ENCODE measurements at places on chromosomes 3 and 15.

- DNase-seq, result no peak
Observed at GRCh38 chr3:178318340-178318739, 217.9 kb upstream of the KCNMB2 start.

DNA sequence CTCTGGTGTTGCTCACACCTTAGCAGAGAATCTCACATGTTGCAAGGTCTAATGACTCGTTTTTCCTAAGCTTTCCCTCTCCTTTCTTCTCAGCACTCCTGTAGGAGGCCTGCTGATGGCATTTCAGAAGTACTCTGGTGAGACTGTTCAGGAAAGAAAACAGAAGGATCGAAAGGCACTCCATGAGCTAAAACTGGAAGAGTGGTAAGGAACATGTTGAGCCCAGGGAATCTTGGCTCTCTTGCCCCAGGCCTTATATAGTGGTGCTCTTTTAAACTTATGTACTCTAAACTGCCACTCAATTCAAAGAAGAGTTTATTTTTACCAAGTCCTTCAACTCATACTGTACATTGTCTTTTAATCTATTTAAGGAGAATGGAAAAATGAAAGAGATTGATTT, 18.8 kb downstream of the TIMMDC1 start:
- DNase-seq, result no peak

DNA sequence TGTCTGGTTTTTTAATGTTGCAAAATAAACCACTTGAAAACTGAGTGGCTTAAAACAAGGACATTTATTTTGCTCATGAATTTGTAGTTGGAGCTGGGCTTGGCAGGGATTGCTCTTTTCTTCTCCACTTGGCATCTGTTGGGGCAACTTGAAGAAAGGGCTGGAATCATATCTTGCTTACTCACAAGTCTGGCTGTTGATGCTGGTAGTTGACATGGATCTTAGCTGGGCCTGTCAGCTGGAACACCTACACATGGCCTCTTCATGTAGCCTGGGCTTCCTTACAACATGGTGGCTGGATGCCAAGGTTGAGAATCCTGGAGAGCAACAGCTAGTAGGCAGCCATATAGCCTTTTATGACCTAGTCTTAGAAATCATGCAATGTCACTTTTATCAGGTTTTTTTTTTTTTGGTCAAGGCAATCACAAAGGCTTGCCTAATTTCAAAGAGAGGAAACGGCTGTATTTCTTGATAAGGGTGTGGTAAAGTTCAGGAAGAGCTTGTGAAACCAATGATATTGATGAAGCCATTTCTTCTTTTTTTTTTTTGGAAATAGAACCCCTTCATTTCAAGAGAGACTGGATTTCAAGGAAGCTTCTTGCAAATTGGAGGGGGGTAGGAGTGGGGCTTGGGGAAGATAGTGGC, 262.1 kb downstream of the IL20RB start:
- DNase-seq, result no peak

- DNase-seq, result no peak
Observed at GRCh38 chr3:53123953-53124352, 6.3 kb downstream of the RFT1 start.

GRCh38 chr3:81419228-81419627, 342.2 kb downstream of the GBE1 start:
- no peak for DNase-seq

- DNase-seq, result no peak
Observed at GRCh38 chr3:67067251-67067650, 69.1 kb downstream of the KBTBD8 start.

DNA sequence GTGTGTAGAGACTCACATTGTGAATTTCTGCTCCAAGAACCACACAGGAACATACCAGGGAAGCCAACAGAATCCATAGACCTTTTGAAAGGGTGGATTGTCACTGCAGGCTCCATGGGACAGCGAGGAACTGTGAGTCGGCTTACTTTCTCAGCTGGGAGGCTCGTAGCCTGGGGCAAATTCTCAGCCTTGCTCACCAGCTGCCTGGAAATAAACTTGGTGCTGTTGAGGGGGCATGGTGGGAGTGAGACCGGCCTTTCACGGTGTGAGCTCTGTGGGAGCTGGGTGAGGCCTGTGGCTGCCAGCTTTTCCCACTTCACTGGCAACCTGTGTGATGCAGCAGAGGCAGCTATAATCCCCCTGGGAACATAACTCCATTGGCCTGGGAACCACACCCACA, 146.6 kb upstream of the P2RY1 start:
- DNase-seq, result no peak
